Adrenal gland (tissue), 19 donors: ENCODE measurements at places on chromosomes 2 and 18.

GRCh38 chr18:55863876-55864275, 275.9 kb upstream of the TCF4 start:
- no peak for DNase-seq

DNA sequence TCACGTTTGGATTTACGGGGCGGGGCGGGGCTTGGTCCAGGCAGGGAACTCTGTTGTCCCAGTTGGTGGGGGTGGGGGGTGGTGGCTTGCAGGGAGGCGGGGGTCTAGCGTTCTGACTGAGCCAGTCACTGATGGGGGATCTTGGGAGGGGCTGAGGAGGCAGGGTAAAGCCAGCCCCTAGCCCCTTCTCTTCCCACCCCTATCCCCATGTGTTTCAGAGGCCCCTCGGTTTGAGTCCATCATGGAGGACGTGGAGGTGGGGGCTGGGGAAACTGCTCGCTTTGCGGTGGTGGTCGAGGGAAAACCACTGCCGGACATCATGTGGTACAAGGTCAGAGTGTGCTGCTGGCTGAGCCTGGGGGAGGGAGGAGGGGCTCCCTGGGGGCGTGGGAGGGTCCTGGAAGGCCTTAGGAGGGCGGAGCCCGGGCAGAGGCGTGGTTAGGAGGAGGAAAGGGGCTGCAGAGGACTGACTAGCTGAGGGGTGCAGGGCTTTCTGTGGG, 22.0 kb upstream of the GMPPA start:
- DNase-seq = no peak

GRCh38 chr2:65033178-65033577, 23.0 kb upstream of the CEP68 start:
- DNase-seq = no peak

DNA sequence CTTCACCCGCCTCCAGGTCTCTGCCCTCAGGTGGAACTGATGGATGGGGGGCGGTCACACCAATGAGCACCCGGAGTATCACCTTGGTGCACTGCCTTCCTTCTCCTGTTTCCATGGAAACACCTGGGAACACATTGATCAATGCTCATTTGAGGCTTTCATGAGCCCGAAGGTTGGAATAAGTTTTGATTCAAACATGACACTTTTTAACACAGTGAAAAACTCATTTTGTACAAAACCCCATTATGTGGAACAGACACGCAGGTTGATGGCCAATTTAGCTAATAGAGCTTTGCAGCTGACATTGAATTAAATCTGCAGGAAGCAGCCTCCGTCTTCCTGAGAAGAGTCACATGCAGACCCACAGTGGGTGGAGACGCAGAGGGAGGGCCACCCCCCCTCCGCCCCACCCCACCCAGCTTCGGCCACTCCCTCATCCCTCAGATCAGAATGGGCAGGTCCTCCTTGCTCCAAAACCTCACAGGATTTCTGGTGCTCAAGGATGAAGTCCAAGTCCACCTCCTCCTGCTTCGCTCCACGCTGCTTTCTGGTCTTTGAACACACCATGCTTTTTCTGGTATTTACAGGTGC, 96.0 kb upstream of the MYCN start:
- DNase-seq = no peak

DNA sequence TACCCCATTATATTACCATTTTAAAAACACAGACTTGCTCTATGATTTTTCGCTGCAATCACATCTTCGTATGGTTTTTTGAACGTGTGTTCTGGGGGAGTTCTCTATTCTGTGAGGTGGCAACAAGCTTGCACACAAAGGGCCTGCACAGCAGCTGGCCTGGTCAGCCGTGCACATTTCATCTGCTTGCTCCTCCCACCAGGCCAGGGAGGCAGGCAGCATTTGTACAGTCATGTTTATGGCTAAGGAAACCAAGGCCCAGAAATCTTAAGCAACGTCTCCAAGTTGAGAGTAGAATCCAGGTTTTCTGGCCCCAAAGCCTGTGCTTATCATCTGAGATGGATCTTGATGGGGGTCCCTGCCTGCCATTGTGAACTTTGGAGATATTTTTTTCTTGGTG, 106.4 kb upstream of the SMIM21 start:
- DNase-seq = no peak

- DNase-seq = no peak
Measured at GRCh38 chr2:207987025-207987716, 38.2 kb downstream of the PLEKHM3 start.

GRCh38 chr18:69936191-69936558, 11.5 kb downstream of the CD226 start:
- DNase-seq = peak; percentile 61

DNA sequence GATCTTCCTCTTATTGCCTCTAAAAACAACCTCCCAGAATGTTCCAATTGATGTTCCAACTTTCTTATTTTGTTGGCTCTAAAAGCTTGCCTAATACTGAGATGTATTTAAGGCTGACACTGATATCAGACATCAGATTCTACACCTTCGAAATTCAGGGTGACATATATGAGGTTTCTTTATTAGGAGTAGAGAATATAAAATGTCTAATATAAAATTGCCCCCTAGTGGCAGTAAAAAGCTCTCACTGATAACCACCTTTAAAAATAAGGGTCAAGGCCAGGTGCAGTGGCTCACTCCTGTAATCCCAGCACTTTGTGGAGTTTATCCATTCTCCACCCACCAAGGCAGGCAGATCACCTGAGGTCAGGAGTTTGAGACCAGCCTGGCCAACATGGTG, 789.7 kb upstream of the SLC39A10 start:
- DNase-seq = no peak

DNA sequence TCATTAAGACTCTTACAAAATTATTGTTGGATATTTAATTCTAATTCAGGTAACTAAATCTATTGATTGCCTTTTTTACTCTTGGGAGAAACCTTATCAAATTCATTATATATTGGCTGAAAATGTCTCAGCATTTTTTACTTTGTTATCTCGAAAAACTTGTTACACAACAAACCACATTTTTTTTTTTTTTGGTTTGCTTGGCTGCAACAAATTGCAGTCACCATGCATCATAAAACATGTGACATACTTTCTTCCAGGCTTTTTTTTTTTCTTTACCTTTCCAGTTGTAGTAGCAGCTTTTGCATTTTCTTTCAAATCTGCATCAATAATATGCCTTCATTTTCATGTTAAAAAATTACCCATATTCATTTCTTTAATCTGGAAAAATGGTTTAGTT, 186.7 kb downstream of the TDRD15 start:
- no peak for DNase-seq
